COLO829 (cell line): ENCODE measurements at places on chromosomes 5 and 9.

DNA sequence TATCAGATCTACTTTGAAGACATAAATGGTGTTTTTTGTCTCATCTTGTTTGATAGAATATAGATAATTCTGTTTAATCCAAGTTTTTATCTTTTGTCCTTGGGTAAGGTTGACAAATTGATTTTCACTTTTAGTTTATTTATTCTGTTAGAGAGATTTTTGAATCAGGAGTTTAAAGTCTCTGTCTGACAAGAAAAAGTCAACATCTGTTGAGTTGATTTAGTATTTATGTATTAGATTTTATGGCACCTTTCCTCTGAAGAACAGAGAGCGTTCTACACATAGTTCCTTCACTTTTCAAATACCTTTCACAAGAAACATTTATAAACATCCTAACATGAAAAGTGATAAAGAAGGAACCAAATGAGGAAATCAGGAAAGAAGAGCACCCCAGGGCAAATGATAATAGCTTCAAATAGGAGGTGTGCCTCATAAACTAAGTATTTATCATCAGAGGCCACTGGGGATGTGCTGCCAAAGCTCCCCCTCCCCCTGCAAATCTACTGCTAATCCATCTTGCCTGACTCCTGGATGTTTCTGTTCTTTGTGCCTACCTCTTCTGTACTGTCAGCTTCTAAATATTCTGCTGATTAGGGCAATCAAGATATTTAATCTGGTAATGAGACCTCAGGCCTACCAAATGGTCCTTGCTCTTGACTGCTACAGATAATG is 457.7 kb upstream of the CHD1 start:
- DNase-seq = no peak

- DNase-seq = no peak
Observed at GRCh38 chr5:31819926-31820516, 181.1 kb downstream of the PDZD2 start.

GRCh38 chr5:150264667-150265603 is 24.6 kb downstream of the CAMK2A start:
- DNase-seq = no peak

GRCh38 chr5:127216898-127217675 is 73.5 kb upstream of the MEGF10 start:
- DNase-seq = no peak

DNA sequence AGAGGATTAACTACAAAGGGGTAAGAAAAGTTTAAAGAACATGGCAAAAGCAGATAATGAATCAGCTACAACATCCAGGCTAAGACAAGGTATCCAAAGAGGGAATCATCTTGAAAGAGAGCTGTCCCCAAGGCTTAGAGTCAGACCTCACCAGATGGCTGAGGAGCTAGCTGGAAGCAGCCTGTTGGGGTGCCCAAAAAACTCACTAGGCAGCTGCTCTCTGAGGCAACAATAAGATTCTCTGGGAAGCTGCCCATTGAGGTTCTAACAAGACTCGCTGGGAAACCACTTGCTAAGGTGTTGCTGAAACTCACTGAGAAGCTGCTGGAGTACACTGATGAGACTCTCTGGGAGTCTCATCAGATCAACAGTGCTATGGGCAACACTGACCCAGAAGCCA is 185.2 kb downstream of the CETN3 start:
- no peak for DNase-seq

- no peak for DNase-seq
Observed at GRCh38 chr5:32339198-32339597, 26.5 kb upstream of the MTMR12 start.
